ENCODE measurements at places on chromosomes 7 and 10.

DNA sequence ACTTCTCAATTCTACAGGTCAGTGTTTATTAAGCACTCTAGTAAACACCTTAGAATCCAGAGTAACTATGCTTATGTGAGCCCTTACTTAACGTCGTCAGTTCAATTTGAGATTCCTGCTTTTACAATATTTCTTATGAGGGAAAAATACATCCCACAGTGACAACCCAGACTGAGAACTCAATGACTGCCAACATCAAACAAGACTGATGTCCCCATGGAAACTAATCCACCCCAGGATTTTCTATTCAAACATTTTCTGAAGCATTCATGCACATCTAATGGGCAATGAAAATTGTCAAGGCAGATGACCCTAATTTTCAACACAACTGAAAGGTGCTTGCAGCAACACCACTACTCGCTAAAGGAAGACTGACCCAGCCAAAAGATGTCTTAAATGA, 67.0 kb downstream of the ATE1 start:
- no peak for DNase-seq

DNA sequence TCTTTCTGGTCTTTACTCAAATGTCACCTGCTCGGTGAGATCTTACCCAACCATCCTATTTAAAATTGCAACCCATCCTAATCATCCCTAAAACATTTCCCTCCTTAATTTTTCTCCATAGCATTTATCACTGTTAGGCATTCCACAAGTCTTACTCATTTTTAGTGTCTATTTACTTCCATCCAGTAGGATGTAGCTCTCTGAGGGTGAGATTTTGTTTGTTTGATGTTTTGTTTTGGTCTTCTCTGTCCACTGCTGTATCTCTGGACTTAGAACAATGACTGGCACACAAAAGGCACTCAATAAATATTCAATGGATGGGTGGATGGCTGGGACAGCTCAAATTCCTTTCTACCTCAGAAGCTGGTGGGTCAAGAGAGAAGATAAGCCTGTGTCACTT, 15.8 kb upstream of the DUSP5 start:
- no peak for DNase-seq

- no peak for DNase-seq
These were observed 412.5 kb upstream of the SEMA3C start for GRCh38 chr7:81331061-81332018.

- no peak for DNase-seq
These were observed 6.5 kb downstream of the SGCE start for GRCh38 chr7:94649450-94649849.

DNA sequence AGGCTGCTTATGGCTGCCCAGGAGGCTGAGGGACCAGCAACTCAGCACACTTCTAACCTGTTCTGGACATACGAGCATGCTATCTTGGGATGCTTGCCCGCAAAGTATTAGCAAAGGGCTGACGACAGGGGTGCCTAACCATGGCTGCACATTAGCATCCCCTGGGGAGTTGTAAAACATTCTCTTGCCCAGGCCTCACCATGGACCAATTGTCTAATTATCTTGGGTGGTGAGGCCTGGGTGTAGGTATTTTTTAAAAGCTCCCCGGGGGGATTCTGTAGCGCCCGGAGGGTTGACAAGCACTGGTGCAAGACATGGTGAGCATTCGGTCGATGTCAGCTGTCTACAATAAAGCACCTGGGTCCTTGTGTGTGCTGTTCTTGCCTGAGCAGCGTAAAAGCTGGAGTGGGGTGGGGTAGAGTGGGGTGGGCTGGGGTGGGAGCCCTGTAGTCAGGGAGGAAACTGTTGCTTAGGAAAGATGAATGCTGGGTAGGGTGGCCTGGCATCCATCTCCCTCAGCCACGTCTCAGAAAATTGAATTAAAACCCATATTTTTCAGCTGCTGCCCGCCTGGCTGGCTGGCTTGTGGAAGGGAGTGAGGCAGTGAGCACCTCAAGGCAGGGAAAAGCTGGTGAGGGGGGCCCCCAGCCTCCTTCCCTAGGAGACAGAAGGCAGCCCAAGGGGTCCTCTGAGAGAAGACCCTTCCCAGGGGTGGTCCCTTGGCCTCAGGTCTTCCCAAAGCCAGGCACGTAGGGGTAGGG, 2.9 kb upstream of the ADCYAP1R1 start:
- DNase-seq, result no peak

DNA sequence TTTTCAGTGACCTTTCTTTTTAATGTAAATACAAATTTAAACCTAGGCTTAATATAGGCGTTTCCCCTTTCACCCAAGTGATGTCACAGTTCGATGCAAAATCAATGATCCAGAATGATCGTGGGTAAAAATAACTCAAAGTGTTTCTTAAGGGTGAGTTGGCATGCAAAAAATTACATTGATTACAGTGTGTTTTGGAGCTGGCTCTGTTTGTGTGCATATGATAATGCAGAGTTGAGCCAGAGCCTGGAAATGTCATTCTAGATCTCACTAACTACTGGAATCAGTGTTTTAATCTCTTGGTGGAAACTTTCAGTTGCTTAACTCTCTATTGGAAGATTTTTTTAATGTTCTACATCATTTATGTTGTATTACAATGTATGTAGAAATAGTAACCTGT, 72.5 kb upstream of the MXI1 start:
- no peak for DNase-seq

GRCh38 chr7:134778941-134779740, at the start of gene CALD1:
Gene CALD1 (plus strand): TSS chr7:134779634. CDS start chr7:134867734, 88,100 bp downstream.
- DNase-seq, result no peak

- no peak for DNase-seq
These were observed 186.4 kb downstream of the KIF20B start for GRCh38 chr10:89887830-89888229.

GRCh38 chr7:128201690-128202085, 39.4 kb upstream of the LEP start:
- DNase-seq, result no peak

- DNase-seq, result no peak
These were observed 11.9 kb upstream of the TPST1 start for GRCh38 chr7:66193146-66193725.

- DNase-seq, result no peak
These were observed 655 bp downstream of the KLHL7 start for GRCh38 chr7:23106057-23106822.

- no peak for DNase-seq
These were observed 10.4 kb upstream of the TNKS2 start for GRCh38 chr10:91787810-91788209.

- no peak for DNase-seq
These were observed 566 bp downstream of the MAD1L1 start for GRCh38 chr7:2231992-2232765.

DNA sequence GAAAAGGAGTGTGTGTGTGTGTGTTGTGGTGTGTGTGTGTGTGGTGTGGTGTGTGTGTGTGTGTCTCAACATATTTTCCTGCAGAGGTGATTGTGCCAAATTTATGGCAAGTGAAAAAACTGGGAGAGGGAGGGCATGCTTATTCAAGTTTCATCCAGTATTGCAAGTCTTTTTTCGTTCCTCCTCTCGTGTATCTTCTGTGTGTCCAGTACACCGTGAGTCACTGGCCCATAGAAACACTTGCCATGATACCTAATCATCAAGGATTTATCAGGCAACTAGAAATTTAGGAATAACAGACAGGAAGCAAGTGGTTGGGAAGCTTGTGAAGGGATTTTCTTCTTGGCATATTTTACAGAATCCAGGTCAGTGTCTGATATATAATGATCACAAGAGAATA, 820.5 kb downstream of the GATA3 start:
- DNase-seq, result no peak

DNA sequence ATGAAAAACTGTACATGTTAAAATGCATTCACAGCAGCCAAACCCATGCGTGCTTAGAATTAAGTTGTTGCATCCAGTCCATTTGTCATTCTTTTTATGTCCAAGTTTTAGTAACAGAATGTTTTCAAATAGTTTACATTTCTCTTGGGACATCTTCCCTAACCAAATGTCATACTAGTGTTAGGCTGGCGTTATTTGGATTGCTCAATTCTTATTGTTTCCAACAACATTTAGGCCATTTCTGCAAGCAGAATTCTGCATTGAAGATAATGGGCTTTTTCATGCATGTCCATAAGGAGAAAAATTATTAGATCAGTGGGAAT, 203.0 kb downstream of the HIBADH start:
- DNase-seq, result no peak

- no peak for DNase-seq
These were observed 17.7 kb downstream of the FRG2B start for GRCh38 chr10:133608855-133609254.

DNA sequence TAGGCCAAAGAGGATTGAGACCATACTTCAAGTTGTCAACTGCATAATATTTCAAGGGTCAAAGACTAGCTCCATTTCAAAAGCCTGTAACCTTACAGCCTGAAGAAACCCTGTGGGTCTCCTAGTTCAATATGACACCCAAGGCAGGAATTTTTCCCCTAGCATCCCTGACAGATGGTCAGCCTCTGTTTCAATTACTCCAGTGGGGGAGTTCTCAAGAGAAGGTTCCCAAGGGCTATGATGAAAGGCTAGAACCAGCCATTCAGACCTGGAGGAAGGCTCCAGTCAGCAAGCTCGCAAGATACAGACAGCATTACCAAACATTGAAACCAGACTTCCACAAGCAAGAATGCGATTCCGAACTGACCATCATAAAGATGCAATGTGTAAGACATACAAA, 1.6 kb downstream of the HTR7 start:
- no peak for DNase-seq

GRCh38 chr10:15166325-15166724, 2.2 kb downstream of the NMT2 start:
- no peak for DNase-seq

- no peak for DNase-seq
These were observed 61.3 kb downstream of the PRLHR start for GRCh38 chr10:118534136-118534535.

DNA sequence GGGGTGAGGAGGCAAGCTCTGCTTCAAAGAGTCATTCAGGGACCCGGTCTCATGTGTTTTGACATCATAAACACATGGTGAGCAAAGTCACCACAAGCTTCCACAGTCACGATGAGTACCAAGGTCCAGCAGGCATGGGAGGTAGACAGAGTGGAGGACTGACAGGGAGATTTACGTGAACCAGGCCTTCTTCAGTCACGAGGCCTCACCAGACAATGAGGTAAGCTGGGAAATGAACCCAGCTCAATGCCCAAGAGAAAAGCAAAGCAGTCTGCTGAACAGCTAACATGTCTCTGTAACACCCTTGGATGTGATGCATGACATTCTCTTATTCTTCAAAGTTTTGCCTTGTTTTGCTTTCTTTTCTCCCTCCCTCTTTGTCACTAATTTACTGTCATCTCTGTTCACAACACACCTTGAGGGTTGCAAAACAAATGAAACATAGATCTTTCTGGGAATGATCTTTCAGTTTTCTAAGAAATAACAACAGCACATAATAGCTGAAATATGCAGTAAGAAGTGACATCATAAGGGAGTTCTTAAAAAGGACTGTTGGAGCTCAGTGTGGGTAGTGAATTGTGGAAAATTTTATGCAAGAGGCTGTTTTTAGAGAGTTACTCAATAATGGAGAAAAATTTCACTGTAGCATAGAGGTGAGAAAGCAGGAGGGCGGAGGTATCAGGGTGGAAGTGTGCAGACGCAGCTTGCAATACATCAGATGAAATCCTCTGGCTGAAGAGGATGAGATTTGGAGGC, 9.0 kb downstream of the PPP1R17 start:
- no peak for DNase-seq

DNA sequence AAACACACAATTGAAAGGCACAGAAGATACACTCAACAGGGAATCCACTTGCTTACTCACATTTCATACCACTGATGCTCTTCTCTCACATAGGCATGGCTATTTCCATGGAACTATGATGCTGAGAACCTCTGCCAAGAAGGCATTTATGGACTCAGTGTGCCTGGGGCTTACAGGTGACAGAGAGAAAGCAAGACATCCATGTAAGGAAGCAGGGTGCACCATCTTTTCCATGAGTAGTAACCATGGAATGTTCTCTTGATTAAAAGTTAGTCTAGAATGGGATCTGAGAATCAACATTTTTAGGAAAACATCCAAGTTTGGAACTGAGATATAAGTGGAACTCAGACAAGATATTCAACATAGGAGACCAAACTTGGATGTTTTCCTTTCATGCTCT, 52.5 kb upstream of the MACC1 start:
- DNase-seq, result no peak

DNA sequence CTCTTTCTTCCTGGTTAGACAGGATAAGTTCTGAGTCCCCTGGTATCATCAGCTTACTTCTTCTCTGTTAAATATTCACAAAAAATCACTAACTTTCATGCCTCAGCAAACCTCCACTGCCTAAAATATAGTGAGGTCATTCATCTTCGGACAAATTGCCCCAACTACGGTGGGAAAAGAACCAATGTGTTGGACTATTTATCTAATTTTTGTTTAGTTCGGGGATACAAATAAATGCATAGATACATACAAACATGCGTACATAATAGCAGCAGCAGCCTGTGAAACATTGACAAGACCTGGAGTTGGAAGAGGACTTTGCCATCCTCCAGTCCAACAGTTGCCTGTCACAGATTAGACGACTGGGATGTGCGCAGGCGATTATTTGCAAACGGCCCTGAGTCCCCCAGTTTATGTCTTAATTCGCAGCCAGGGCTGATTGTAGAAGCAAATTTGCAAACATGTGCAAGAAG, 51.5 kb downstream of the EGFR start:
- DNase-seq, result no peak

- no peak for DNase-seq
These were observed 30.6 kb upstream of the SLC29A3 start for GRCh38 chr10:71288461-71288860.
